NCI-H2029 treated with DMSO at 0.1 percent for 48 hours (cell line): ENCODE measurements at places on chromosomes 4 and X.

- no peak for DNase-seq
Observed at GRCh38 chr4:126727461-126727860, 905.3 kb upstream of the INTU start.

DNA sequence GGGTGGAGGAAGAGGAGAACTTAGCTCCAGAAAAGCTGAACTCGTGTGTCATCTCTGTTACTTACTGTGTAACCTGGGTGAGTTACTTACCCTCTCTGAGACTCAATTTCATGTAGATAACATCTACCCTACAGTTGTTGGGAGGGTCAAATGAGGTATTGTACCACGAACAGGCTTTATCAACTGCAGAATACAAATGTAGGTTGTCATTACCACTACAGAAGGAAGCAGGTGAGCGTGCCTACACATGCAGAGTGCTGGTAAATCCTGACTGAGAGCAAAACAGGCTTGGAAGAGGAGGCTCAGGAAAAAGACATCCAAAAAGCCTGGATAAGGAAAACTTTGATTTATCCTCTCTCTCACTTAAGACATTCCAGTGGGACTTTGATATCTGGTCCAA lies 7.2 kb downstream of the PIGA start:
- DNase-seq: no peak

GRCh38 chr4:1408418-1408817 lies 2.2 kb upstream of the NKX1-1 start:
- no peak for DNase-seq

GRCh38 chrX:47129899-47130358 lies 14.6 kb downstream of the NDUFB11 start:
- DNase-seq: no peak

GRCh38 chrX:14837155-14837554 lies 35.7 kb downstream of the FANCB start:
- DNase-seq: no peak

DNA sequence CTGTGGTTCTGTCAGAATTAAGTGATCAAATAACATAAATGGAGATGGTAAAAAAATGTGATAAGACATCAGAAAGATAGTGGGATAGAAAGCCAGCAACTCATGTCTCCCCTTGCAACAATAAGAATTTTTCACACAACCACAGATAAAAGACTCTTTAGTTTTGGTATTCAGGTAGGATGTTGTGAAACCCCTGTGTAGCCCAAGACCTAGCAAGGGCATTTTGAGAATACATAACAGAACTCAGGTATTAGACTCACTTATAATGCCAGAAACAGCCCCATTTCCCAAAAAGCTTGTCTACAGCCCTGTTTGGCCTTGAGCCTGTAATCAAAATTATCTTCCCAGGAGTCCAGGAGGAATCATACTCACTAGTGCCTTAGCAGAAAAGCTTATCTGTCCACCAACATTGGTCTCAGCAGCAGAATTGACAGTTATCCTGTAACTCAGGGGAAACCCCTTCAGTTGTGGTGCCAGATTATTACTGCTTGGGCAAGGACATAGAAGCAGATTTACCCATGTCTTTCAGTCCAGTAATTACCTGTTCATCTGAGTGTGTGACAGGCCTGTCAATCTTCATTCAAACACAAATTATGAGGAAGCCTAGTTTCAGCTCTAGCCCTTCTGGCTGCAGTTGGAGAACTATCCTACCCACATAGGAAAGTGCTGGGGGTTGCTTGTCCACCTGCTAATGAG lies 41.0 kb upstream of the UGT2B17 start:
- no peak for DNase-seq

DNA sequence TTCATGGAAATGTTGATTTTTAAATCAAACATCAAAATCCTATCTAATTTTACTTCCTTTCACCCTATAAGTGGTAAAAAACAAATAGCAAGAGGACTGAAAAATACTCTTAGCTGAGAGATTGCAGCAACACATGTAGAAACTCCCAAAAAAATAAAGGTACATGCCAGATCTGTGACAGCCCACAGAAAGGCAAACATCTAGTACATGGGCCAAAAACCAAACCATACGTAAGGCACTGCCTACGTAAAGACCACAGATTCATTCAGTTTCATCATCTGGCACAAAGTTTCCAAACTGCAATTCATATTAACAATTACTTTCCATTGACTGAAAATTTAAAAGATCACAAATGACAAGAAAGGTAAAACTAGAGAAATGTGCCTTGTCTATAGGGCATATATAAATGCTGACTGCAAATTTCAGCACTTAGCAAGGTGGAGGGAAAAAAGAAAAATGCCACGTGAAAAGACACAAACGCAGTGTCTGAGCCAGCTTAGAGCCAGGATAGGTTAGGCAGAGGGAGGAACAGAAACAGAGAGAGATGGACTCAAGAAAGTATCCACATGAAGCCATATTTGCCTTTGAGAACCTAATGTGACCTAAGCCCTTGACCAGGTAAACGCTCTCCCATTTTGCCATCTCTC lies 88.1 kb downstream of the TSPAN5 start:
- DNase-seq: no peak

DNA sequence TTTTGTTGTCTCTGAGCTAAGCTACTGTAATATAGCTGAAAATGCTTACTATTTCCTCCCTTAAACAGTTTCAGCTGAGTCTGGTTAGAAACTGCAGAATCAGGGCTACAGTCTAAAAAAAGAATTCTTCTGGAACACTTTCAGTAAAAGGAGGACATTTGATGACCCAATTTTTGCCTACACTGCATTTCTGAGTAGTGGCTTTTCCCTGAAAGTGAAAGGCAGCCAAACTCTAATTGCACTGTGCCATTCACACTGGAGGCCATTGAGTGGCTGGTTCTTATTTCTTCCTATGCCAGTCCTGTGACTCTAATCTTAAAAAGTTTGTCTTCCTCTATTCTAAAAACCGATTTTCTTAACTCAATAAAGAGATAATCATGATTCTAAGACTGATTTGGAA lies 526.0 kb downstream of the CFAP47 start:
- no peak for DNase-seq

DNA sequence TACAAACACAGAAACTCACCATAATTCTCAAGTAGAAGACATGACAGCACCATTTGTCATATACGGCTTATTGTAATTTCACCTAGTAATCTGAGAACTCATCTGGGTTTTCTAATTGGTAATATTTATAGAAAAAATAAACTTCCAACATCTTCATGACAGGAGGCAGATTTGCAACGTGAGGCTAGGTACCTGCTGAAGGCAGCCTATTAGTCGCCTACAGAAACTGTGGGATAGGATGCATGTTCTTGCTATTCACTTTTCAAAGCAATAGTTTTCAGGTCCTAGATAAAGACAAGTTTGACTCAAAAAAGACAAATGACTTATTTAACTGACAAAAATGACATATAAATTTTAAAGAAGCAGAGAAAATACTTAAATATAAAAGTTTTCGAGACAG lies 2.9 kb downstream of the ZNF732 start:
- no peak for DNase-seq

GRCh38 chr4:180280076-180280475 lies 1963.1 kb upstream of the TENM3 start:
- DNase-seq: no peak

DNA sequence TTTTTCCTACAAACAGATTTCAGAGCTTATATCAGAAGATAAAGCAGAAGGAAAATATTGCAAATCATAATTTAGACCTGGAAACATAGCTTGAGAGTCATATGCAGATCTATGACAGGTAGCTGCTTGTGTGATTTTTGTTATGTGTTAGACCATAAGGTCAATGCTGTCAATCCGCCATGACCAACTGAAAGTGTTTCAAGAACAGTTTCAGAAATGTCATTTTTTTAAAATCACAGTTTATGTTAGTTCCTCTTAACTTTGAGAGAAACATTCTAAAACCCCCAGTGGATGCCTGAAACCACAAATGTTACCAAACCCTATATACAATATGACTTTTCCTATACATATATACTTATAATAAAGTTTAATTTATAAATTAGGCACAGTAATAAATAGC lies 391.3 kb upstream of the FAM241A start:
- DNase-seq: no peak

DNA sequence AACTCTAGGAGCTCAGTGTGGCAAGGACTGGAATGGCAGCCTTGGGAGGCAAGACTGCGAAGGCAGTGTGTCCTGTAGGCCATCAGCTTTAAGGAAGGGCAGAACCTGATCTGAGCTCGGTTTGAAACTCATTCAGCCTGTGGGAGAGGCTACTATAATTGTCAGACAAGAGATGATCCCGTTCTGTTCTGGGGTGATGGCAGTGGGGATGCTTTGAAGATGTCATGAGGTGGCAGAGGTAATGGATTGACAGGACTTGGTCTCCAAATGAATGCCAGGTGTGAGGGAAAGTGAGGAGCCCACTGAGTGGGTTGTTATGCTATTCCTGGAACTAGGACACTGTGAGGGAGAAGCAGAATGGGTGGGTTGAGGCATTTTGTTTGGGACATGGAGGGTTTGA lies 144.9 kb downstream of the PJA1 start:
- DNase-seq: no peak

DNA sequence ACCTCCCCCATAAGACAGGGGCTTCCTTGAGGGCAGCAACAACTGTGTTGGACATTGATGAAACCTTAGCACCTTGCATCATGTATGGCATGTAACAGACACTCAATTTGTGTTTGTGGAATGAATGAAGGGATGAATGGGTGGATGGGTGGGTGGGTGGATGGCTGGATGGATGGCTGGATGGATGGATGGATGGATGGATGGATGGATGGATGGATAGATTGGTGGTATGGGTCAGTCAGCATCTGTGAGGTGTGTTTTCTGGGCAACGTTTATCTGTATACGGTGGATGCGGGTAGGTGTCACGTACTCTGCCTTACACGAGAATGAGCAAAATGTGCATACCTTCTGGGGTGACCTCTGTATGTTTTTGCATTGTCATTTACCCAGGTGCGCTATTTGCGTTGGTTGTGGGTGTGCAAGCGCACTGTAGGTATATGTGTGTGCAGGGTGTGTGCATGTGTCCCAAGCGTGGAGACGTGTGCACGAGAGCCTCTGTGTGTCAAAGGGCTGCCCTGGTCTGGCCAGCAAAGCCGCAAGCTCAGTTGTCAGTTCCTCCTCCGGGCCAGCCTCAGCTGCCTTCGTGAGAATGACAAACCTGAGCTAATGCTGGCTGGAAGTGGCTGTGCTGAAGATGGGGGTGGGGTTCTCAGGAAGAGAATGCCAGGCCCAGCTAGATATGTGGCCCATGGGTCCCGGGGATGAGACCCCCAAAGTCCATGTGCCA lies 26.5 kb downstream of the ELF4 start:
- DNase-seq: no peak

- DNase-seq: no peak
Observed at GRCh38 chr4:23083391-23083790, 390.7 kb downstream of the GBA3 start.

DNA sequence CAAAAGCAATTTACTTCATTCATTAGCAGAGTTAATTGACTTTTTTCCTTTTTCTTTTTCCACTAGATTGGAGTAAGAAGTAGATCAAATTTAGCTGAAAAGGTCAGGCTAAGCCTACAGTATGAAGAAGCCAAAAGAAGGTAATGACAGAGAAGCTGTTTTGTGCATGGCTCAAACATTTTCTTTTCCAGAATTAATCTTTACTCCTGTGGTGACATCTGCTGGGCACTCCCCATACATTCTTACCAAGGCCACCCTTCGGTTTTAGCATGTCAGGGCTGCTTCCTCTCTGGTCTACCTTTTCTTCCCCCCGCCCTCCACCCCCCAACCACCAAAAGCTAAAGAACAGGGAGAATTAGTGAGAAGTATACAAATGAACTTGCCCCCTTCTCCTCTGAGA lies 70.2 kb downstream of the CLDN22 start:
- DNase-seq: no peak

- no peak for DNase-seq
Observed at GRCh38 chr4:26806331-26806730, 54.3 kb upstream of the STIM2 start.

- DNase-seq: no peak
Observed at GRCh38 chrX:129318375-129318774, 204.9 kb downstream of the SMARCA1 start.

GRCh38 chr4:81580346-81580993 lies 108.8 kb upstream of the RASGEF1B start:
- DNase-seq: no peak
